ENCODE measurements at places on chromosomes 13 and 19.

- no peak for DNase-seq
These were observed 128.7 kb downstream of the KLF12 start for GRCh38 chr13:74005320-74006157.

DNA sequence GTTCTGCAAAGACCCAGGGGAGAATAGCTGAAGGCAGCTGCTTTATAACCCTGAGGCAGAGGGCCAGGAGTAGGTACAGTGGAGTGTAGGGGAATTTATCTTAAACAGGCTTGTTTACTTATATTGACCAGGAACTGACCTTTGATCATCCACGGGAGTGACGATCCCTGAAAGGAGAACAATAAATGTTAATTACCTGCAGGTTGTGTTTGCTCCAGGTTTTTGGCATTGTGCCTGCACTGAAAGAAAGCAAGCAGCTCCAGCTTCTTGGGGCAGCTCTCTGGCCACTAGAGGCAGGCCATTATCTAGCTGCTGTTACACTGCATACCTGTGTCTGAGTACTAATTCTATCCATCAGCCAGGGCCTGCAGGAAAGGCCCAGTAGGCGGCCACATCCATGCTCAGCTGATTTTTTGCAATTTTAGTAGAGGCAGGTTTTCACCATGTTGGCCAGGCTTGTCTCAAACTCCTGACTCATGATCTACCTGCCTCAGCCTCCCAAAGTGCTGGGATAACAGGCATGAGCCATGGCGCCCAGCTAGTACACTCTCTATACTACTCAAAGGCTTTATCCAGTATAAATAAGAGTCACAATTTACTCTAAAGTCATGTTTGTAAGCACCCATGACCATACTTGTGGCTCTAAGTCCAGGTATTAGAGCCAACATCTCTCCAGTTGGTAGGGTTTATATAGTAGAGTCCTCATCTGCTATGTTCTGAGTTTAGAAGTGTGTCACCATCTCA is 8.5 kb upstream of the ZNF91 start:
- DNase-seq: no peak

DNA sequence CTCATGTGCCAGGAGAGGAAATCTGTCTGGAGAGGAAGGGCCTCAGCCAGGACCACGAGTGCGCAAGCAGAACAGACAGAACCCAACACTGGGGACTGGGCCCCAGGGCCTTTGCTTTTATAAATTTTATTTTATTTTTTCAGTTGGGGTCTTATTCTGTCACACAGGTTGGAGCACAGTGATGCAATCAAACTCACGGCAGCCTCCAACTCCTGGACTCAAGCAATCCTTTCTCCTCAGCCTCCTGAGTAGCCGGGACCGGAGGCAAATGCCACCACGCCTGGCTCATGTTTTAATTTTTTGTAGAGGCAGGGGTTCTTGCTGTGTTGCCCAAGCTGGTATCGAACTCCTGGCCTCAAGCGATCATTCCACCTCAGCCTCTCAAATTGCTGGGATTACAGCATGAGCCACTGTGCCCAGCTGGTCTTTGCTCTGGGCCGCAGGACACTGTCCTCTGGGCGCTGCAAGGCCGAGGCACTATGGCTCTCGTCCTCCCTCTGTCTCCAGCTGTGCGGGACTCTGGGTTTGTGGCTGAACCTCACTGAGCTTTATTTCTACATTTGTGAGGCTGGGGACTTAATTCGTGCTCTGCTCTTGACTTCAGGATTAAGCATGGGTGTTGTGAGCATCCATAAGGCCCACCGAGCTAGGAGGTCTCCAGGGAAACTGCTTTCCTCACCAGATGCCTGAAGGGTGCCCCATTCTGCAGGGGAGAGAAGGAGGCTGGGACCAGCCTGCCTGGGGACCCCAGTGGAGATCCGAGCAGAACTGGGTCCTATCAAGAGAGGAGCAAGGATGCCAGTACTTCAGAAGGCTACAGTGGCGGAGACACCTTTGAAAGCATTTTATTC is 144.2 kb upstream of the VSTM2B start:
- DNase-seq: no peak

- no peak for DNase-seq
These were observed 1528.2 kb downstream of the EFNB2 start for GRCh38 chr13:105007166-105007808.

DNA sequence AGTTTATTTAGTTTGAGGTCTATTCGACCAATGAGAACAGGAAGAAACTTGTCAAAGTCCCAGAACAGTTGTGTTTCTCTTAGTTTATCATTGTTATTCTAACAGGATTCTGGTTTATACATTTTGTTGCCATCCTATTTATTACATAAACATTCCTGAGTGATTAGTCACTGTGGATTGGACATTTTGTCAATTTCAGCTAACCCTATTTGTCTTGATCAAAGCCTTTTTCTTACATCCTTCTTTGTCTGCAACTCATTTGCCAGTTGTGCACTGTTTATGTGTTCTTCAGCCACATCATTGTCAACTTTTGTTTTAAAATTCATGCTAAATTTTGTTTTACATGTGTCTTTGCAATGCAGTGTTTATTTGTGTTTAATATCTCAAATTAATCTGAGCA is 886.0 kb upstream of the SLC10A2 start:
- DNase-seq: no peak

DNA sequence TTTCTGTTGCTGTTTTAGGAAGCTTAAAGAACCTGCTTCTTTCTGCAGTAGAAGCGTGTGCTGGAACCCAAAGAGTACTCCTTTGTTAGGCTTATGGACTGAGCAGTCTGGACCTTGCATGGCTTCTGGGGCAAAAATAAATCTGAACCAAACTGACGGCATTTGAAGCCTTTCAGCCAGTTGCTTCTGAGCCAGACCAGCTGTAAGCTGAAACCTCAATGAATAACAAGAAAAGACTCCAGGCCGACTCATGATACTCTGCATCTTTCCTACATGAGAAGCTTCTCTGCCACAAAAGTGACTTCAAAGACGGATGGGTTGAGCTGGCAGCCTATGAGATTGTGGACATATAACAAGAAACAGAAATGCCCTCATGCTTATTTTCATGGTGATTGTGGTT is 103.1 kb downstream of the TNFRSF19 start:
- DNase-seq: no peak

DNA sequence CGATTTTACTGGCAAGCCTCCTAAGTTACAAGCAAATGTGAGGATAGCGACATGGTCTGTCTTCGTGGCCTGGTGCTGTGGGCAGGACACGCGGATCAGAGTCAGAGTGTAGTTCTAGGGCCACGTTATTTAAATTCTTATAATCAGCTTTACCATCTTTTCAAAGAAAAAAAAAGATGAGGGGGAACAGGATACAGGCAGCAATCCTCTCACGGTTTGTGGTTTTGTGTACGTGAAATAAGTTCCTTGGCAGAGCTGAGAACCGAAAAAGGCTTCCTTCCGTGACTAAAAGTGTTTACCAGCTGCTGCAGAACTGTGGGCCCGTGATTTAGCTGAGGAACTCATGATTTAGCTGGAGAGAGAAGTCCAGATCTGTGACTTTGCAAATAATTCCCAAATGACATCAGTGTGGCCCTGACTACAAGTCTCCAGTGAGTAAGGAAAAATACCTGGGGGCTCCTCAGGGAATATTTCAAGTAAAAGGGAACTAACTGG is 27.2 kb downstream of the RCBTB2 start:
- DNase-seq: no peak

GRCh38 chr13:37416291-37417059 is 182.1 kb downstream of the POSTN start:
- DNase-seq: no peak

- no peak for DNase-seq
These were observed 904.5 kb downstream of the SLITRK6 start for GRCh38 chr13:84894749-84895148.

GRCh38 chr19:52520013-52520412 is 7.5 kb upstream of the ZNF808 start:
- DNase-seq: no peak

DNA sequence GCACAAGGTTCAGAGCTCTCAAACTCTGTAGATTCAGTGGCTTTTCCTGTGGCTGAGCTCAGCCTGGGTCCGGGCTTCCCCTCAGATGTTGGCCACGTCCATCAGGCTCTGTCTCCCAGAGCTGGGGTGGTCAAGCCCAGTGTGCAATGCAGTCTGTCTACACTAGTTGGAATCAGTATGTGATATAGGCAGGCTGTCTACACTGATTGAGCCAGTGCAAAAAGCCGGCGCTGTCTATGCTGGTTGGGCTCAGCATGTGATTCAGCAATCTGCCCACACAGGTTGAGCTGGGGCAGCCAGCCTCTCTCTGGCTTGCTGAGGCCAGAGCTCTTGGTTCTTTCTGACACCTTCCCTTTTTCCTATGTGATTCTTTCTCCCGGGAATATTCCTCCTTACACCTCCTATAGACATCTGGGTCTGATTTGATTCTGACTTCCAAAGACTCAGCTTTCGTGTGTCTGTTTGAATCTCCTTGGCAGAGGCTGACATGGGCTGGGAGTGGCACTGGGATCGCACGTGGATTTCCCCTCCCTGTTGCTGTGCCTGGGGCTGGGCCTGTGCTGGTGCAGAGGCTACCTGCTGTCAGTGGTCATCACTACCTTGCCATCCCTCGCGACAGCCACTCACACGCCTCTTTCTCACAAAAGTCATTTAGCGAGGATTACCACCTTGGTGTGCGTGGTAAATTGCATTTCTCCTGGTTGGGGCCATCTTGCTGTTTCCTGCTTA is 9.3 kb downstream of the CHST8 start:
- no peak for DNase-seq

DNA sequence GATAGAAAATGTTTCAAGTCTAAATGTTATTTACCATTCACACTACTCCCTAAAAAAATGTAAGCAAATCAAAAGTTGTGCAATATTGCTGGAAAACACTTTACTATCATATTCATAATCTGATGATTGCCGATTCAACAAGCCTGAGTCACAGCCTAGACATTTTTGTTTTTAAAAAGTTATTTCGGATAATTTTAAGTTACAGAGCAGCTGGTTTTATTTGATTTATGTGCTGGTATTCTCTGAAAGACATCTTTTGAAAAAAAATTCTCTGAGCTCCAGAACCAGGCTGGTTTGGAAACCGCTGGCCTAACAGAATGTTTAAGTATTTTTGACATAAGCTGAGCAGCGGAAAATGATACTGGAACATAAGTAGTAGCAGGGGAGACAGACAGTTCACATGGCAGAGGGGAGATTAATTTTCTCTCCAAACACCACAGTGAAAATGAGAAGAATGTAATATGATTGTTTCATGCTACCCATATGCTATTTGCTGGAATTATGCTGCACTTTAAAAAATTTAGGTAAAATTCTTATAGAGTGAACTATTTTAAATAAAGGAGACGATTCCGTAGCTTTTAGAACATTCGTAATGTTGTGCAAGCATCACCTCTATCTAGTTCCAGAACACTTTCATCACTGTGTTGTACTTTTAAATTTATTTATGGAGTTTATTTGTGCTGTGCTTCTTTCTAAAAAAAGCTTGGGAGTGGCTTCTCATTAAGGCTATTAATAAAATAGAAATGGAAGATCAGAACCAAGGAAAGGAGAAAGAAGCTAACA is 36.1 kb downstream of the TBC1D4 start:
- DNase-seq: no peak

DNA sequence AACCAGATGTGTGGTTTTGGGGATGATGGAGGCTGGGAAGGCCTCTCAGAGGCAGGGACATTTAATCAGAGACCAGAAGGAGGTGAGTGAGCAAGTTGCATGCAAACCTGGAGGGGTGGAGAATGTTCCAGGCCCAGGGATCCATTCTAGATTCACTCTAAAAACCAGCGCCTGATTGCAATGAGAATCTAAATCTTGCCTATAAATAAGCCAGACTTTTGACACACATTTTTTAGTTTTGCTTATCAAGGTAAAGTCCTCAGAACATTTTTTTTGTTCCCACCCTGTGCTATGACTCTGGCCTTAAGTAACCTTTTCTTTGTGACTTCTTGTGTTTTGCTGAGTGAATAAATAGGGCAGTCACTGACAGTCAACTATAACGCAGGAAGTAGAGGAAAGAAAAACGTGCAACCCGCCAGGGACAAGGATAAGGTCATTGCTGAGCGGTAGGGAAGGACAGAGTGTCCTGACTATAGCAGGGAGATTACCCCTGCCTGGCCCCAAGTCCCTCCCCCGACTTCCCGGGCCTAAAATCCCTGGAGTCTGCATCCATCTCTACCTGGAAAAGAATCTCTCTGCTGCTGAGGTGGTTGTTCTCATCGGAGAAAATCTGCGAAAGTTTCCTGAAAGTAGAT is 14.4 kb downstream of the RGL3 start:
- DNase-seq: no peak

DNA sequence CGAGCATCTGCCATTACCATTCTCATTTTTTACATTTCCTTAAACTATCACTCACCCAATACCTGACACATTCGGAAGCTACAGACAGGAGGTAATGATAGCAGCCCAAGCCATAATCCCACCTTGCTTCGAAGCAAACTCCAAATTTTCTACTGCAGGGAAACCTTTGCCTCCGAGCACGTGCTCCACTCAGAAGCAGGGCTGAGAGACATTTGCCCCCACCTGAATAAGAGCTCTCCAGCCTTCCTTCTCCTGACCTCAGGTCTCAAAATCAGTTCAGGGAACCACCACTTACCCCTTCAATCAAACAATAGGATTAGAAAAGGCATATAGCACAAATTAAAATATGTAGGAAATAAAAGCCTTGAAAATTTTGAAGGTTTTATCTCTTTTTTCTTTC is 2.3 kb upstream of the DACH1 start:
- no peak for DNase-seq

GRCh38 chr13:107296804-107297203 is 728.9 kb upstream of the ARGLU1 start:
- no peak for DNase-seq

- DNase-seq: no peak
These were observed 20.8 kb downstream of the MBNL2 start for GRCh38 chr13:97242755-97243497.

GRCh38 chr13:94558716-94559115 is 37.2 kb downstream of the TGDS start:
- DNase-seq: no peak

DNA sequence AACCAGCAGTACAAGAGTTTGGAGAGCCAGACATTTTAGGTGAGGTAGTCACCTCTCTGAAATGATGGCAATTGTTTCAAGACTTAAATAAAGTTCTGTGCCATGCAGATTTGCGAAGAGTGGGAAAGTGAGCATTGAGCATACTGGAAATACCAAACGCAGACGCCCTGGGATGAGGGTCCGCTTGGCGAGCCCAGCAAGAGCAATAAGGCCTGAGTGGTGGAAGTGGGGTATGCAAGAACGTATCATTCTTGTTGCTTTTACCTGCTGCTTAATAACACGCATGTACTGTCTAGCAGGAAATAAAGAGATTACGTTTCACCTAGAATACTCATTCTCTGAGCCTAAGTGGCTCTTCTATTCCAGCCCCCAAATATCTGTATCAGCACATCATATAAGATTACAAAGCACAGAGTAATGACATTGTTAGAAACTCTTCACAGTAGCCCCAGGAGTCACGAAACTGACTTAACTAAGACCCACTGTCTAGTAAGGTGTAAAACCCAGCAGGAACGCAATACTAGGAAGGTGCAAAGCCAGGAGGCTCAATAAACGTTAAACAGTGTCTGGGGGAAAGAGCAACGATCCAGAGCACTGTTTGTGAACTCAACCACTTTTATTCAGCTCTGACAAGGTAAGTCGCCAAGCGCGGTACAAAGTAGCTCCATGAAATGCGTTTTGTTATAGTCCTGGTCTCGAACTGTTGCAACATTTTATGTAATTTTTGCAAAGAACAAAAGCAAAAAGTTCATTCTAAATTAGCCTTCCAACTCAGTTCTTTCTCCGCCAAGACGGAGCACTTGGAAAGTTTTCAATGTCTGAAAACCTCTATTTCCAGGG is 1.2 kb downstream of the RCBTB2 start:
- no peak for DNase-seq
